Left ventricle myocardium superior (tissue), 1 donor: ENCODE measurements at places on chromosomes 5 and 9. TPM values are rescaled to one million over a fixed set of nuclear protein-coding genes. Genes with fewer than 3 reads are reported as not detected.

Gene NKD2
- 3.4 TPM for total RNA-seq

GRCh38 chr5:20286512-20286911, 298.5 kb upstream of the CDH18 start:
- DNase-seq, result no peak

DNA sequence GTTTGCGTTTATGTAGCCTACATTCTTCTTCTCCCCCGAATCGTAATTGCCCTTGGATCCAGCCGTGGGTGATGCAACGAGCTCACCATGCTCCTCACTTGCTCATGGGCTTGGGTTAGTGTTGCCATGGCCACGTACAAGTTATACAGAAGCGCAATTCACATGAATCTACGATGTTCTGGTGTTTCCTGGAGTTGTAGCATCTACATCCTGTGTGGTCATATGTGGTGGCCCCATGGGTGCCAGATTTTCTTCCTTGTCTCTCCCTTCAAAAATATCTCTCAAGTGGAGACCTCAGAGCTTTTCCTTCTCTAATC, 115.3 kb downstream of the TLE4 start:
- DNase-seq, result no peak

Gene EQTN
- total RNA-seq, result not detected

Gene CCL28
- 0.55 TPM for total RNA-seq

DNA sequence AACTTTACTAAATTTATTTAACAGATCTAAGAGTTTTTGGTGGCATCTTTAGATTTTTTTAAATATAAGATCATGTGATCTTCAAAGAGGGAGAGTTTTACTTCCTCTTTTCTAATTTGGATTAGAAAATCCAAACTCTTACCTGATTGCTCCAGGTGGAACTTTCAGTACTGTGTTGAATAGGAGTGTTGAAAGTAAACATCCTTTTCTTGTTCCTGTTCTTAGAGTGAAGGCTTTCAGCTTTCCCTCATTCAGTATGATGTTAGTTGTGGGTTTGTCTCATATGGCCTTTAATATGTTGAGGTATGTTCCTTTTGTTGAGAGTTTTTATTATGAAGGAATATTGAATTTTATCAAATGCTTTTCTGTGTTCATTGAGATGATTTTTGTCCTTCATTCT, 650.0 kb upstream of the SGCD start:
- no peak for DNase-seq

Gene C1QTNF3
- 1.1 TPM for total RNA-seq

Gene WDR38
- total RNA-seq, result not detected

Gene IL17B
- total RNA-seq, result not detected
